ENCODE measurements at places on chromosomes 1 and 21. TPM values are rescaled to one million over a fixed set of nuclear protein-coding genes. Genes with fewer than 3 reads are reported as not detected.

The FMO5 gene
- total RNA-seq, result 0.77 TPM

The CD53 gene
- total RNA-seq, result not detected

The IRF6 gene
- 0.62 TPM for total RNA-seq

The LRRC42 gene
- total RNA-seq, result 34.1 TPM

The HEYL gene
- not detected for total RNA-seq

The WDR64 gene
- total RNA-seq, result not detected

The KCNJ9 gene
- not detected for total RNA-seq

The TMEM39B gene
- total RNA-seq, result 5.2 TPM

The LCE6A gene
- not detected for total RNA-seq

The SLC35A3 gene
- total RNA-seq, result 40.6 TPM

The ZBTB21 gene
- total RNA-seq, result 11.1 TPM

The TAS1R2 gene
- total RNA-seq, result not detected

The KRTAP21-2 gene
- total RNA-seq, result not detected

The GLMN gene
- total RNA-seq, result 8.5 TPM

The OR10Z1 gene
- total RNA-seq, result 0.22 TPM

The GSTM1 gene
- 0.37 TPM for total RNA-seq

The CA14 gene
- 0.11 TPM for total RNA-seq

Measured in uterine smooth muscle cell (primary cell).